Activated CD4-positive, alpha-beta T cell treated with anti-CD3 and anti-CD28 coated beads for 36 hours (primary cell): ENCODE measurements at places on chromosomes 6 and 20. TPM values are rescaled to one million over a fixed set of nuclear protein-coding genes. Genes with fewer than 3 reads are reported as not detected.

FAM120B gene
- 21.9 TPM for total RNA-seq

MOXD1 gene
- not detected for total RNA-seq

GJA10 gene
- not detected for total RNA-seq

SLC32A1 gene
- not detected for total RNA-seq

GGT7 gene
- 15.0 TPM for total RNA-seq

FOXA2 gene
- total RNA-seq, result not detected

IL20RA gene
- not detected for total RNA-seq

- DNase-seq, result no peak
Observed at GRCh38 chr20:6235510-6235909, 112.7 kb upstream of the FERMT1 start.

DNA sequence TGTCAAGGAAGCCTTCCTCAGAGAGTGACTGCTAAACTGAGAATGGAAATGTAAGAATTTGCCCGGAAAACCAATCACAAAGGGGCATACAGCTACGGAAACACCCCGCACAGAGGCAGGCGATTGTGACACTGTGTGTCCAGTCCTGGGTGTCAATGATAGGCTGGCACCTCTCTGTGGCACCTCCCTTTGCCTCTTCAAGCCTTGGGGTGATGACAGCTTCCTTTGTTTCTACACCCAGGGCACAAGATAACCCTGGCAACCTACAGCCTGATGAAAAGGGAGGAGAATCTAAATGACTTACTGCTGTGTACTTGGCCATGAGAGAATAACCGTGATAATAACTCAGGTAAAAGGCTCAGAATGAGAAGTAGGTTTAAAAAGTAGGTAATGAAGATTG, 93.6 kb upstream of the SSTR4 start:
- no peak for DNase-seq

DNA sequence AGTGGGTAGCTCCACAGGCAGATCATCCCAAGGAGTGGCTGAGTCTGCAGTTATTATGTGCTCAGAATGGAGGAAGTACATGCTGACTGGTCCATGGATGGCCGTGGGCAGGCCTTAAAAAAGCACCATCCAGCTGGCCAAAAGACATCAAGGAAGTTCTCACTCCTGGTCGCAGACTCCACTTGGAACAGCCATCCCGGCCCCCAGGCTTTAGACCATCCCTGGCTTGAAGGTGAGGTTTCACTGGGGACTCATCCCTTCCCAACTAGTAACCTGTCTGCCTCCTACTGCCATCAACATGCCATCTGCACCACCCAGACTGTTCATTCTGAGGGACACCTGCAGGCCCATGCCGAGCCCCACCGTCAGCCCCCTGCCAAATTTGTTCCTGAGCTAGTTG, 36.1 kb upstream of the OPRM1 start:
- no peak for DNase-seq

GRCh38 chr6:116291701-116292396, 12.1 kb upstream of the TSPYL1 start:
- no peak for DNase-seq

GRCh38 chr6:414447-414846, 22.9 kb downstream of the IRF4 start:
- DNase-seq, result no peak

GRCh38 chr6:13287104-13287503, 41.2 kb downstream of the TBC1D7 start:
- DNase-seq, result no peak

GRCh38 chr6:168029459-168030217, 32.2 kb downstream of the KIF25 start:
- DNase-seq, result no peak

GRCh38 chr20:2840967-2841531, 504 bp downstream of the VPS16 start:
- DNase-seq, result peak; percentile 59

DNA sequence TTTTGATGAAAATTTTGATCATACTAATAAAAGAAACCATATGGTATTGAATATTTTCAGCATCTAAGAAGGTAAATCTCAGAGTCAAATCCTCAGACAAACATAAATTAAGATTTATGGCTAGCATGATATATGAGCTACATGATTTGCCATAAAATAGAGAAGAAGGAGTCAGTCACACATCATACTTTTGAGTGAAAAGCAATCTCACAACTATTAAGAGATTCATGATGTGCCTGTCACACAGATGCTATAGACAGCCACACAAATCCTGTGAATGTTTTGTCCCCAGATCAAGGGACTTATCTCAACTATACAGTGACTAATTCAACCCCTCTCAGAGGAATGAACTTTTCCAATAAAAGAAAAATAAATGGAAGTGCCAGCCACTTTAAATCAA, 85.7 kb downstream of the BTBD9 start:
- DNase-seq, result no peak

DNA sequence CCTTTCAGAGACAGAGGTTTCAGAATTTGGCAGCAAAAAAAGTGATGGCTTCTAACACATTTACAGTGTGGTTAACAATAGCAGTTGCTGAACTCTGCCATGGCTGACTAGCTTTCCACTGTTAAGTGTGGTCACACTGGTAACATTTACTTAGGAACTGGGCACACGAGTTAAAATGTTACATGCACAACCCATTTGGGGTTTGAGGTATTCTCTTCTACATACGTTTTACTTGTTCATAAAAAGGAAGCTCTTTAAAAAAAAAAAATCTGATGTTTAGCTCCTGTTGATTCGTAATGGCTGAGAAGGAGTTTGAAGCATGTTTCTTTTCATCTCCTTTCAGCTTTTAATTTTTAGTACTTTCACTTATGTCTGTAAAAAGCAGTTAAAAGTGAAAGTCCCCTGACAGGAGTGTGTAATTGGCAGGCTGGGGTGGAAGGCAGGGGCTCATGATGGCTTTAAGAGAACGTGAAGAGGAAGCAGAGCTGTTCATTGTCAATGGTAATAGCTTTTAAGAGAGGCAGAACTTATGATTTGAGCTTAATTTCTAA, 245.9 kb downstream of the FARS2 start:
- DNase-seq, result no peak
